Suppressor macrophage treated with lipopolysaccharide for 4 hours (primary cell): ENCODE measurements at places on chromosomes 6 and 20.

GRCh38 chr20:58677079-58677604 lies 15.5 kb upstream of the NPEPL1 start:
- no peak for DNase-seq

DNA sequence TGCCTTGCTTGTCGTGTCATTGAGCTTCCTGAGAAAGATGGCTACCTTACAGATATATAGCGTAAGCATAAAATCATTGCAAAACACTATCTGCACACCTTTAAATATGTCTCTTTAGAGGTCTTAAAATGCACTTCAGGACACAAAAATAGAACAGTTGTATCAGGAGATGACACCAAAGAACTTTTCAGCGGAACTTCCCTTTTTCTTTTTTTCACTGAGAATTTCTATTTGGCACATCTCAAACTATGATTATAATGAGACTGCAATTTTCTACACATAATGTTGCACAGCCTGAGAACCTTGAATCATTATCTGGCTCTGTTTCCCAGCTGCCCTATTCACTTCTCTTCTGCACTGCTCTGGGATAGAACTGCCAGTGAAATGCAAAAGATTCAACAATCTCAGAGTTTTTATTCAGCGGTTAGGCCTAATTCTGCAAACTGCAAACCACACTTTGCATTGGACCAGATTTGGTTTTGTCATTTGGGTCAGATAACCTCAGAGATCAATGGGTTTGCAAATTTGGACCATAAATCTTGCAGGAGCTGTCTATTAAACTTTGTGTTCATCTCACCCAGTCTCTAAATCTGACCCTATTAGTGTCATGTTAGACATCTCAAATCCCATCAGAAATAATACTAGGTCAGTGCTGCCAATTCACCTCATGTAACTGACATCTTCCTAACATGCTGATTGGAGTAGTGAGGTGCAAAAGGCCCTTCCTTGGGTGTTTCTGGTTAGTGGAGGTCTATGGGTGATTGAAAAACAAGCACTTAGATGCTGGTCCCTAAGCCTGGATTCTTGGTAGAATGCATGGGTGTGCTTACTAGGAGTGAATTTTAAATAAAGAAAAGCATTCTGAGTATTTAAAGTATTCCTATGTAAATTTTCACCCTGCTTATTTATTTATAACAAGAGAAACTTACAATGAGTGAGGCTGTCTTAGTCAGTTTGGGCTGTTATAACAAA lies 382.7 kb downstream of the UTRN start:
- DNase-seq, result peak; percentile 52

- DNase-seq, result no peak
Measured at GRCh38 chr6:138944412-138944811, 43.6 kb downstream of the REPS1 start.

DNA sequence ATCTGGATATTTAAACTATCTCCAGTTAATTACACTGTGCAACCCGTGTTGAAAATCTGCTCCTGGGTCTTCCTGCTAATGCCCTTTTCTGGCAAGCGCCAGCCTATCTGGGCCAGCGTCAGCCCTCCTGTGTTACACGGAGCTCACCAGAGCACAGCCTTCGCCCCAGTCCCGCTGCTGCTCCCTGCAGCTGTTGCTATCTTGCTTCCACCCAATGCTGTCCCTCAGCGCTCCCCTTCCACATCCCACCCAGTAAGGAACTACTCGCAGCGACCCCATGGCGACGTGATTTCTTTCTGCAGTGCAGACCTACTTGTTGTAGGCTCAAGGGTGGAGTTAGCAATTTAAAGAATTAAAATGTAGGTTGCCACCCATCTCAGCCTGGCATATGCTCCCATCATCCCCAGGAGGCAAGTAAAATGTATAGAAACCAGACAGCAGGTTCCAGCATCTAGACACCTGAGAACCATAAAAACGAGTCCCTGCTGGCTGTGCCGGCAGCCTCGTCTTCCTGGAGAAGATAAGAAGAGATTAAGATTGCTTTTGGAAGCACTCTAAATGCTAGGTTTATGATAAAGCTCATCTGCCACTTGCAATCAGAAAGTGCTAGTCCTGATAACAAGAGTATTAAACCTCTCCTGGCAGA lies 254.3 kb upstream of the FOXQ1 start:
- DNase-seq, result no peak

DNA sequence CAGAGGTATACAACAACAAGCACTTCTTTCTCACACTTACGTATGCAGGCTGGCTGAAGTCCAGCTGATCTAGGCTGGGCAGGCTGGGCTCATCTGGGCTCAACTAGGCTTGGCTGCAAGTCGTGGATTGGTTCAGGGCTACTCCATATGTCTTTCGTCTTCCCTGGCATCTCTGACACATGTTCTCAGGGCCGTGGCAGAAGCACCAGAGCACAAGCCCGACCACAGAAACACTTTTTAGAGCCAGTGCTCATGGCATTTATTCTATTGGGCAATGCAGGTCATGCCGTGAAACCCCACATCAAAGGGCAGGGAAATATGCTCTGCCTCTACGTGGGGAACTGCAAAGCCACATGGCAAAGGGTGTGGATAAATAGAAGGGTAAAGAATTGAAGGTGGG lies 93.8 kb downstream of the RIN2 start:
- DNase-seq, result no peak

DNA sequence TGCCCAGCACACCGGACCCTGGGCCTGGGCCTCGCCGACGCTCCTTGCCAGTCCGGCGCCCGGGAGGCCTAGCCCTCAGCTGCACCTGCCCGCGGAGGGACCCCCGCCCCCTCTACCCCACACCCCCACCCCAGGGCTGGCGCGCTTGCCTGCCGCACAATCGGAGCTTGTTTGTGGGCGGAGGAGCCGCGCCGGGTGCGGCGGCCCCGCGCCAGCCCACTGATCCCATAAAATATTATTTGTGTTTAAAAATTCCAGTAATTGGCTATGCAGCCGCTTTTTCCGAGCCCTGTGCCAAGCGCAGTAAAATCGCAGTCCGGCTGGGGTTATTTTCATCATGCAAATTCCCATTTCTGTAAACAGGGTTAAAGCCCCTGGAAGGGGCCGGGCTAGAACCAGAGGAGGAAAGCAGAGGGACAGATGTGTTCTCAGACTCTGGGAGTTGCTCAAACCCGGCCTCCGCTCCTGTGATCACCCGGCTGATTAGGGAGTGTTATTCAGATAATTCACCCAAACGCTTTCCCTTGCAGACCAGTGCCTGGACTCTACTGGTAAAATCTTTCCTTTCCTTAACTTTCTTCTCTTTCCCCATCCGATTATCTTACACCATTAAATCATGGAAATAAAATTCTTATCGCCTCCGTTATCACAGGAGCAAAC lies 93.1 kb downstream of the NCR2 start:
- DNase-seq, result no peak

GRCh38 chr6:119985952-119986736 lies 636.6 kb upstream of the MAN1A1 start:
- peak; percentile 46 for DNase-seq
